Glutamatergic neuron (in vitro differentiated cells): ENCODE measurements at places on chromosomes 6 and 20. TPM values are rescaled to one million over a fixed set of nuclear protein-coding genes. Genes with fewer than 3 reads are reported as not detected.

PHF1 gene
- total RNA-seq: 73.5 TPM

- DNase-seq: no peak
These were observed 65.4 kb upstream of the BEND6 start for GRCh38 chr6:56889492-56889891.

DNA sequence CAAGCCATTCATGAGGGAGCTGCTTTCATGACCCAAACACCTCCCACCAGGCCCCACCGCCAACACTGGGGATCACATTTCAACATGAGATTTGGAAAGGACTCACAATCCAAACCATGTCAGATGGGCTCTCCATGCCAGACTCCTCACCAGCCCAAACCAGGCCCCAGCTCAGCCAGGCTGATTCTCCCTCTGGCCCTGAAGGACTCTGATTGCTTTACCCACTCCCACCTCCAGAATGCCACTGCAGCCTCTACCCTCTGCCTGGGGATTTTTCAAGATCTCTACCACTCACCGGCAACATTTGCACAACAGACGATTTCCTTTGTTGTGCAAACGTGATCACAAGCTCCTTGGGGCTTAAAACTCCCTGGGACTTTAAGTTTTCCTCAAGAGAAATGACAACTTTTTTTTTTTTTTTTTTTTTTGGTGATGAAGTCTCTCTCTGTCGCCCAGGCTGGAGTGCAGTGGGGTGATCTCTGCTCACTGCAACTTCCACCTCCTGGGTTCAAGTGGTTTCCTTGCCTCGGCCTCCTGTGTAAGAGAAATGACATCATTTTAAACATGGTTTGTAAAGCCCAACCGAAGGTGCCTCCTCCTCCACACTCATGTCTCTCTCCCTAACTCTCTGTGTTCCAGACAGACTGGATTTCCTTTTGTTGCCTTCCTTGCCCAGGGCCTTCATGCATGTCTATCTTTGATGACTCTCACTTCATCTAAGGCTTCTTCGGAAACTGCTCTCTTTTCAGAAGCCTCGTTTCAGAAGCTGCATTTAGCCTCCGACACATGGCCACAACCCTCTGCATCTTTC is 147.0 kb downstream of the CDH26 start:
- no peak for DNase-seq

DNA sequence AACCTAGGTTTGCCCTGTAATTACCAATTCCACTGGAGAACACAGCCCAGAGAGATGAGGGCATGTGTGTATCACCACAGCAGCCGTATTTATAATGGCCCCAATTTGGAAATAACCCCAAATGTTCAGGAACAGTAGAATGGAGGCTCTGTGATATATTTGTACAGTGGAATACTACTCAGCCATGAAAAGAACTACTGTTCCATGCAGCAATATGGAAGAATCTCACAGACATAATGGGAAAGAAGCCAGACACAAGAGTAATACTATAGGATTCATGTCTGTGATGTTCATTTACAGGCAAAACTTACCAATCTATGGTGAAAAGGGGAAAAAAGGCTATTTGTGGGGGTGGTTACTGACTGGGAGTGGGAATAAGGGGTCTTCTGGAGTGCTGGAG is 83.7 kb upstream of the TRAF3IP2 start:
- no peak for DNase-seq

GRCh38 chr20:45347297-45347935 is 808 bp downstream of the SDC4 start:
- DNase-seq: no peak

ARMH2 gene
- 0.54 TPM for total RNA-seq

- DNase-seq: no peak
These were observed 107.4 kb downstream of the SCML4 start for GRCh38 chr6:107716688-107717089.

KCNK5 gene
- 0.71 TPM for total RNA-seq

LAMA4 gene
- 0.22 TPM for total RNA-seq

- DNase-seq: no peak
These were observed 37.4 kb upstream of the SLC9A8 start for GRCh38 chr20:49775229-49775693.

DSP gene
- 8.9 TPM for total RNA-seq

GFRAL gene
- total RNA-seq: not detected

ADGRG6 gene
- total RNA-seq: not detected

GRCh38 chr6:166862287-166862977 is 93.9 kb downstream of the RNASET2 start:
- peak; percentile 46 for DNase-seq

DNA sequence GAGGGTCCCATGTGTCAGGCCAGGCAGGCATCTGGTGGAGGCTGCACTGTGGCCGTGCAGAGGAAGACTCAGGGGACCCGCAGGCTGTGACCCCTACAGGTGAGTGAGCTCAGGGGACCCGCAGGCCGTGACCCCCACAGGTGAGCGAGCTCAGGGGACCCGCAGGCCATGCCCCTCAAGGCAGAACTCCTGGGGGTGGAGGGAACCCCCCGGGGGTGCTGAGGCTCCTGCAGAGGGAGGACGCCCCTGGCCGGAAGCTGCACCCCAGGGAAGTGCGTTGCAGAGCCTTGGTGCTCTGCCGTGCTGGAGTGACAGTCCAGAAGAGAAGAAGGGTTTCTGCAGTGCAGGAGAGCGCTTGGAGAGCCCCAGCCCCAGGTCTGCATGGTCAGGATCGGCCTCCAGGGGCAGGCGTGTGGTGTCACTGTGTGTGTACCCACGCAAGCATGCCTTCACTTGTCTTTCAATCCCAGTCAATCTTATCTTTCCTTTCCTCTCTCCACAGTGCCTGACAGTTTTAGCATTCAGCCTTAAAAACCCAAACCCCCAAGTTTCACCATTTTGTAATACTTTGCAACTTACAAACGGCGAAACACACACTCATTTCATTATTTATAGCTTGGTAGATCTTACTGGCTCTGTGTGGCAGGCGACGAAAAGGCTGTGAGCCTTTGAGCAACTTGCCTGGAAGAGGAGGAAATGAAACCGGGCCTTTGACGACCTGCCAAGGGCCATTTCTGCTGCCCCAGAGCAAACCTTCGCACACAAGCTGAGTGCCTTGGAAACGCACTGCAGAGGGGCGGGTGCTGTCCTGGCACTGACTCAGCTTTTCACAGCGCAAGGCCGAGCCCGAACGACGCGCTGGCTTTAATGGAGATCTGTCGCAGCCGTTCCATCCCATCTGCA is 101.4 kb upstream of the AGPAT4 start:
- DNase-seq: peak; percentile 40

ZSCAN23 gene
- 18.2 TPM for total RNA-seq

GRCh38 chr20:32037929-32038328 is 14.1 kb upstream of the HCK start:
- DNase-seq: no peak

GRCh38 chr6:116948533-116949304 is 71.7 kb downstream of the RFX6 start:
- DNase-seq: no peak
